NCI-H345 (cell line): ENCODE measurements at places on chromosomes 1 and 21.
A peak's percentile ranks its signal among the peaks of the same experiment; 100 is the strongest.

DNA sequence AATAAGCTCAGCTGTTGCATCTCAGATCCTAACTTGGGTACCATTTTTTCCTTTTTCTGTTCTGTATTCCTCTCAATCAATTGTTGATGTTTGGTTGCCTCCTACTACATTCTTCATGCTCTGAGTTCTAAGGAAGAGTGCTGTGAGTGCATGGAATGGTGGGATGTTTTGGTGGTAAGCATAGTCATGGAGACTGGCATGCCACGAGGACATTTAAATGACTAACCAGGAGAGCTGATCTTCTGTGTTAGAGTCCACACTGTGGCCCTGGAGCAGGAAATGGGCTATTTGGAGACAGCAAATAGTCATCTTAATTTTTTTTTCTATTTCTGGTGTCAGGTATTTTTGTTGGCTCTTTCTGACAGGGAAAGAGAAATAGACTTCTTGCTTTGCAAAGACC, 69.5 kb upstream of the HSD17B7 start:
- DNase-seq = no peak

DNA sequence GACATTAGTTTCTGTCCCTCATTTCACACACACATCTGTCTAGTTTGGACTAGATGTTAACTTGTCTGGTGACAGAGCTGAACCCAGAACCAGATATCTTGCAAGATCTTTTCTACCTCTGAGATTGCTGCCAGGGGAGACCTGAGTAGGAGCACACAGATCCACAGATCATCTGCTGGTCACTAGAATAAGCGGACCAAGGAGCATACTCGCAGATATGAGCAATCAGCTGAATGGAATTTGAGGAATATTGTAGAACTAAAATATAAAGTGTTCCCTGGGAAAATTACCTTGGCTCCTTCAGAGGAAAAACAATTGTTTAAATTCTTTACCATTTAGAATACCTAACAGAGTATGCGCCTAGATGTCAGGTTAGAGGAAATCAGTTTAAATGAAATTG, 90.7 kb downstream of the TNFSF18 start:
- DNase-seq = no peak

- peak; percentile 93 for DNase-seq
Measured at GRCh38 chr21:39863111-39863510, 4.1 kb upstream of the PCP4 start.

DNA sequence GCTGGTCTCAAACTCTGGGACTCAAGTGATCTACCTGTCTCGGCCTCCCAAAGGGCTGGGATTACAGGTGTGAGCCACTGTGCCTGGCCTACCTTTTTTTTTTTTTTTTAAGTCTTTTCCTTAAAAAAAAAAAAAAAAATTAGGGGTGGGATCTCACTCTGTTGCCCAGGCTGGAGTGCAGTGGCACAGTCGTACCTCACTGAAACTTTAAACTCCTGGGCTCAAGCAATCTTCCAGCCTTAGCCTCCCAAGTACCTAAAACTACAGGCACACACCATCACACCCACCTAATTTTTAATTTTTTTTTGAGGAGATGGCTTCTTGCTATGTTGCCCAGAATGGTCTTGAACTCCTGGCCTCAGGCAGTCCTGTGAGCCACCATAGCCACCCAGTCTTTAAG, 38.5 kb downstream of the RNF2 start:
- no peak for DNase-seq

DNA sequence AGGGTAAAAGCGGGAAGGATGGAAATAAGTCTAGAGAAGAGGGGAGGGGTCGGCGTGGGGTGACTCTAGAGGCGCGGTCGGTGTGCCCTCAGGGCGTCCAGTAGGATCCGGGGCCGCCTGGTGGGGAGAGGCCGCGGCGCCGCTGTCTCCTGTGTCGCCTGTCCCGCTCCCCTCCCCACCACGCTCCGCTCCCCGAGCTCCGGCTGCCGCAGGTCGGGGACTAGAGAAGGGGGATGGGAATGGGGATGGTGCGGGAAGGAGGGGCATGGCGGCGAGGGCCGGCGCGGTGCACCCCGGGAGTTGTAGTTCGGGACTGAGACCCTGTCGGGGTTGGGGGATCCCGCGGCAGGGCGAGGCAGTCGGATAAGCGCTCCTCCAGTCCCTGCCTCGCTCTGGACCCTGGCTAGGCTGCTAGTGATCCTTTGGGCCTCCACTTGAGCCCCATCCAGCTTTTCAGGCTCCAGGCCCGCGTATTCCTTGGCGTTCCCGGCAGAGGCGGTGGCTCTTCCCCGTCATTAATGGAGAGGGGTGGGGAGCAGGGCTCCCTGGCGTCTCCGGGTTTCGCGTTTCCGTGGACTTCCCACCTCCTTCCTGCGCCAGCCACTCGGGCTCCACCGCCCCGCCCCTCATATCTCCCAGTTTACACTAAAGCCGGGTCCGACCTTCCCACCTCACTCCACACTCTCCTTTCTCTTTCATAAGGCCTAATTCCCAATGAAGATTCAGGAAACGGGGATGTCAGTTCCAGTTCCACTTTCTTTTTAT, at the start of gene ENTREP3:
Gene ENTREP3, minus strand, starts transcription at position 241 of the 765 bp plus-strand sequence. CDS start 606 bp downstream, outside the sequence.
- peak; percentile 96 for DNase-seq

DNA sequence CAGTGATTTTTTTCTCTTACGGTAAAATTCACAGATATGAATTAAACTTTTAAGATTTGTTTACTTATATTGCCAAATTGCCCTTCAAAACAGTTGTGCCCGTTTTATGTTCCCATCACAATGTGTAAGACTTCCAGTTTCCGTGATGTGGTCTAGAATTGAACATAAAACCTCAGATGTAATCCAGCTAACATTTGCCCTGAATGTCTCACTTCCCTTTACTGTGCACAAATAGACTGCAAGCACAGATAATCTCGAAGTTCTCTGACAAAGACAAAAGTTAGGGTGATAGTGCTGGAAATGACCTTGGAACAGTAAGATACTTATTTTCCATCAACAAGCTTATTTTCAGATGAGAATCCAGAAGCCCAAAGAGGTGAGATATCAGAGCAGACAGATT, 177.5 kb downstream of the ZZZ3 start:
- no peak for DNase-seq

- no peak for DNase-seq
Measured at GRCh38 chr1:162873671-162874666, 13.0 kb upstream of the CCDC190 start.

- DNase-seq = no peak
Measured at GRCh38 chr1:181918880-181919525, 142.5 kb downstream of the ZNF648 start.

GRCh38 chr1:87588495-87588894, 259.8 kb downstream of the LMO4 start:
- DNase-seq = no peak

DNA sequence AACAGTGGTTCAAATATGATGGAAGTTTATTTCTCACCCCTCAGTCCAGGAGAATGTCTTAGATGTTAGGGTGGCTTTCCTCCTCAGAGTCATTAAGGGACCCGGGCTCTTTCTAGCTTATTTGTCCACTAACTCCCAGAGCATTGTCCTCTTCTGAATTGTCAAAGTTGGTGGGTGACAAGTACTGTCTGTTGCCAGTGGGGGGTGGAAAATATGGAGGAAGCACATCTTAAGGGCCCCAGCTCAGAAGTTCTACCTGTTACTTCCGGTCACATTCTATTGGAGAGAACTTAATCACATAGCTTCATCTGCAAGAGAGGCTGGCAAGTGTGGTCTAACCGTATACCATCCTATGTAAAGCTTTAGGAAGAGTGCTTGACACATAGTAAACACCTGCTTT, 7.1 kb downstream of the CLIC4 start:
- no peak for DNase-seq

GRCh38 chr1:214983126-214983869, 99.2 kb upstream of the KCNK2 start:
- DNase-seq = no peak

- DNase-seq = no peak
Measured at GRCh38 chr21:16707274-16707673, 805.6 kb upstream of the CXADR start.

- no peak for DNase-seq
Measured at GRCh38 chr1:9242338-9242969, 7.9 kb downstream of the H6PD start.

DNA sequence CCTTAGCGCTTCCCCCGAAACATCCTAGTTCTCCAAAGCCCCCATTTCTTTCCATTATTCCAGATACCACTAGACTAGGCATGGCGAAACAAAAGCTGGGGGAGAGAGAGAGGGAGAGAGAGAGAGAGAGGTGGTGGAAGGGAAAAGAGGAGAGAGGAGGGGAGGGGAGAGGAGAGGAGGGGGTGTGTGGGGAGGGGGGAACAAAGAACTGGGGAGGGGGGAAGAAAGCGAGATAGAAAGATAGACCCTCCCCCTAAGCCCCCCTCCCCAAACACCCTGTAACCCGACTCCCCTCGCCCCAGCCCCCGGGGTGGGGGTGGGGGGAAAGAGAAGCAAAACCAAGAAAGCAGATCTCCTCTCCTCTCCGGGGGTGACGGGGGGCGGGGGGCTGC, 352 bp downstream of the MEX3A start:
- peak; percentile 77 for DNase-seq

GRCh38 chr1:225774281-225775147, 3.1 kb upstream of the SRP9 start:
- no peak for DNase-seq

- no peak for DNase-seq
Measured at GRCh38 chr1:85366391-85367170, 90.1 kb upstream of the BCL10 start.

DNA sequence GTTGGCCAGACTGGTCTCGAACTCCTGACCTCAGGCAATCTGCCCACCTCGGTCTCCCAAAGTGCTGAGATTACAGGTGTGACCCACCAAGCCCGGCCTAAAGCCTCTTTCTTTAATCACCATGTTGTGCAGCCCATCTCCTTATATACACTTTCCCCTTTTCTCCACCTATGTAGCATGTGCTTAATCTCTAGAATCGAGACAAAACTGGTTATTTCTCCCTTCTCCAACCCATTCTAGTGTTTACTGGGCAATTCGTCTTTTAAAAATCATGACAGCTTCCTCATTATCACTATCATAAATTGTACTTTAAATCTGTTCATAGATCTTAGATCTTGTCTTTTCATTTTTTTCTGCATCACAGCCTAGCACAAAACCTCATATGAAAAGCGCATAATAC, 285.7 kb downstream of the PDE4B start:
- no peak for DNase-seq

DNA sequence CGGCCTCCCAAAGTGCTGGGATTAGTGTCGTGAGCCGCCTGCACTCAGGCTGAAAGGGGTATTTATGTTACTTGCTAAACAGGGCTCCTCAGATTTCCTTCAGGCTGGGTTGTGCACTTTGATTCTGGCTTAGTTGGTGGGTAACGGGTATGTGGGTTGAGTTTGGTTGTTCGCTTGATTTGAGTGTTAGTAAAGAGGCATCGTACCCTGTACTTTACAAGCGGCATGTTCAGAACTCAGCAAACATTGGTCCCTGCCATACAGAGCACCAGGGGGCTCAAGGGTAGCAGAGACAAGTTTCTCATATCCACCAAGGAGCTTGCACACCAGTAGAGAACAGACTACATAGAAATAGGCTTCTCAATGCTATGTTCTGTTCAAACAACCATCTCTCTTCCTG, 147.8 kb downstream of the PGBD5 start:
- no peak for DNase-seq

DNA sequence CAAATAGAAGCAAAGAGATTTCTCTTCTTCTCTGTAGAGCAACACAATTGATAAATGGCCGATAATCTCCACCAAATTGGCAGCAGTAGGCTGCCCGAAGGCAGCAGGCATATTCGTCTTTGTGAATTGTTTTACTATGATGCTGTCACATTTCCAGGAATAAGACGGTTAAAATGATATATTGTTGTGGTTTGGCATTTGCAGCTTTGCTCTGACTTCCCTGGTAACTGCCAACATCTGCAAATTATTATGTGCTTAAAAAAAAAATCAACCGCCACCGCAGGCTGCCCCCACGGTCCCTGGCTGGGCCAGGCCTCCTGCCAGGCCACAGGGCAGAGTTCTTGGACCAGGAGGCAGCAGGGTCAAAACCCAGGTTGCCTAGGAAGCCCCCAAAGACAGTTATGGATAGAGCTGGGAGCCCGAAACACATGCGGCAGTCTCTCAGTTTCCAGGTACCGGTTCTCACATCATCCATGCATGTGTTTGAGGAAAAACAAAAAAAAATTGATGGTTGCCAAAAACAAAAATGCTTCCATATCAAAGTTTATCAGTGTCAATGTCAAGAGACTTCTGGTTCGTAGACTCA, 179.3 kb downstream of the ETS2 start:
- no peak for DNase-seq

GRCh38 chr1:155946633-155947219, 5.3 kb downstream of the RXFP4 start:
- DNase-seq = no peak

DNA sequence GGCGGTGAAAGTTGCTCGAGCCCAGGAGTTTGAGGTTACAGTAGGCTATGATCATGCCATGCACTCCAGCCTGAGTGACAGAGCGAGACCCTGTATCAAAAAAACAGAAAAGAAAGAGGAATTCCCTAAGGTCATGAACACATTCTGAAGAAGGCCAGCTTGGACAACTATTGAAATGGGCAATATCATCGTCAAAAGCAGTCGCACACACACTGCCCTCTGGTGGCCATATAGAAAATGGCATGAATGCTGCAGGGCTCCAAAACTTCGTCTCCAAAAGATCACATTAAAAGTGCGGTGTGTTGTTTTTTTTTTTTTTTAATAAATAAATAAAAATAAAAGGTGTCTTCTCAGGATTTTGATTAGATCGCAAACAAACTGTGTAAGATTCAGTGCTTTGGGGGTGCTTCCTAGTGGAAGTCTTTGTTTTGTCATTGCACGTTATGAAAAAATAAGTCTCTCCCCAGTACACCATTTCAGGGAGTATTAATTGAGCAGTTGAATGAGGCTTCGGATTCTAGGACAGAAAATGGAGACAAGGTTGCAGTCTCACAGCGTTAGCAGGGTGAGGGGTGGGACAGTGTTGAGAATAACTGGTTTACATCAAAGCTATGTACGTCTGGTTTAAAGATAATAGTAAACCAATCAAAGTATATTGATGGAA, 87.5 kb upstream of the FMN2 start:
- no peak for DNase-seq

GRCh38 chr1:20716232-20716631, 1.6 kb downstream of the KIF17 start:
- no peak for DNase-seq

DNA sequence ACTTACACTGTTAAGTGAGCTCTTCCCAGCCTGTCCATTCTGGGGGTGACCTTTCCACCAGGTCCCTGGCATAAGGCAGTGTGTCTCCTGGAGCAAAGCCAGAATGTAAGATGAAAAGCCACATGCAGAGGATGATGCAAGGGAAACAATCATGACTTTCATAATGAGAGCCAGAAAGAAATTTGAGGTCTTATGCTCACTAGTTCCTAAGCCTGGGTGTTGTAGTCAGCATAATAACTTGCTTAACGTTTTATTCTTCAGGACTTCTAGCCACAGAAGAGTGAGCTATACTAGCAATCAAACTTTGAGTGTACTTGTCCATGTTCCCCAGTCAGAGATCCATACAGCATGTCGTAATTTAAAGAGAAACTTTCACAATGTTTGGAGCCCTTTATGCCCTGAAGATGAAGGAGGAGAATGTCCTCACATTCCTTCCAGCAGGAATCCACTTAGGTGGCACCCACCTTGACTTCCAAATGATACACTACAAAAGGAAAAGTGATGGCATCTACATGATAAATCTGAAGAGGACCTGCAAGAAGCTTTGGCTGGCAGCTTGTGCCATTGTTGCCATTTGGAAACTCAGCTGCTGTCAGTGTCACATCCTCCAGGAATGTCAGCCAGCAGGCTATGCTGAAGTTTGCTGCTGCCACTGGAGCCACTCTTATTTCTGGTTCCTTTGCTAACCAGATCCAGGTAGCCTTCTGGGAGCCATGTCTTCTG, 60.5 kb upstream of the FOXD3 start:
- no peak for DNase-seq

GRCh38 chr1:184356891-184357290, 29.9 kb upstream of the C1orf21 start:
- no peak for DNase-seq

GRCh38 chr1:248825573-248825908, 174 bp downstream of the SH3BP5L start:
- no peak for DNase-seq
